RKO (cell line): ENCODE measurements at places on chromosomes 13 and 19.

DNA sequence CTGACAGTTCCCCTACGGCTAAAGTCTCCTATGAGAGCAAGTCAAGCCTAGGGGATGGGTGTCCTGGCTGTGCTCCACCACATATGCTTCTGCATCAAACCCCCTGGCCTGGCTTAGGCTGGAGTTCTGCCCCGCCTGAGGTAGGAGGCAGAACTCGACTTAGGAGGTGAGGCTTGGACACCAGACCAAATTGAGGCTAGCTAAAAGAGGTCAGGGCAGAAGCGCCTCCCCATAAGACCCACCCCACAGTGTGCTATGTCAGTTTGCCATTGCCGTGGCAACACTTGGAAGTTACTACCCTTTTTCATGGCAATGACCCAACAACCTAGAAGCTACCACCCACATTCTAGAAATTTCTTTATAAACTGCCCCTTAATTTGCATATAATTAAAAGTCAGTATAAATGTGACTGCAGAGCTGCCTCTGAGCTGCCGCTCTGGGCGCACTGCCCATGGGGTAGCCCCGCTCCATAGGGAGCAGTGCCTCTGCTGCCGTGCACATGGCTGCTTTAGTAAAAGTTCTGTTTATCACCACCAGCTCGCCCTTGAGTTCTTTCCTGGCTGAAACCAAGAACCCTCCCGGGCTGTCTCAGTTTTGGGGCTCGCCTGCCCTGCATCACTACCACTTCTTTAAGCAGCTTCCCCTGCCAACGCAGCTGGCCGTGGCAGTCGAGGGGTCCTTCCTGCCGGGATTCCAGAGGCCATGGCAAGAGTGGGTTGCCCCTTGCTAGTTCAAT is 20.2 kb downstream of the AP1M1 start:
- no peak for DNase-seq

DNA sequence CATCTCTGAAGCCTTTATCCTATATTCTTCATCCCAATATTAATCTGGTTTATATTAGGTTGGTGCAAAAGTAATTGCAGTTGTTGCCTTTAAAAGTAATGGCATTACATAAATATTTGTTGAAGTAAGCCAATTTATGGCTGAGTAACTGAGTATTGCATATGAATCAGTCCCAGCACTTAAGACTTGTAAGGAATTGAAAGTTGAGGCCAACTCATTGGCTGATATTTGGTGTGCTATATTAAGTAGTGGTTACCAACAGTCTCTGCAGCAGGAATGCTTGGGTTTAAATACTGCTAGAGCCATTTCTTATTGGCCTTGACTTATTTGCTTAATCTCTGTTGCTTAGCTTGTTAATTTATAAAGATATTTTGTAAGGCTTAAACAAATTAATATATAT is 460.7 kb downstream of the GPC6 start:
- no peak for DNase-seq

- DNase-seq = no peak
Measured at GRCh38 chr19:40246292-40247073, 20.0 kb upstream of the CCNP start.

DNA sequence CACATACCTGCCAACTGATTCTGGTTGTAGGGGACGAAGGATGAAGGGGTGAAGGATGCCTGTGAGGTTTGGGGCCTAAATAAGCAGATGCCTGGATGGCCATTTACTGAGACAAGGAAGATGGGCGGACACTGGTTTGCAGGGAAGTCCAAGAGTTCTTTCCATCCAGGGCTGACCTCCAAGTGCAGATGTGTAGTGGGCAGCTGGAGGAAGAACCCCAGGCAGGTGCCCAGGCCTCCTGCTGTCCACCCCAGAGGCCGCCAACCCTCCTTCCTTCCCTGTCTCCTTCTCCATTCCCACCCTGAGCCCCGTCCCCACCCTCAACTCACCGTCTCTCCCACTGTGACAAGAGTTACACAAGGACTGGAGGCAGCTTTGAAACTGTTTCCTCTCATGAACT is 171.5 kb downstream of the KATNAL1 start:
- DNase-seq = no peak

GRCh38 chr13:95002126-95002525 is 289.8 kb upstream of the SOX21 start:
- no peak for DNase-seq

GRCh38 chr13:82374719-82375118 is 1507.6 kb downstream of the SLITRK1 start:
- DNase-seq = no peak

- DNase-seq = peak; percentile 42
Measured at GRCh38 chr13:32019612-32020233, 11.9 kb upstream of the FRY start.

DNA sequence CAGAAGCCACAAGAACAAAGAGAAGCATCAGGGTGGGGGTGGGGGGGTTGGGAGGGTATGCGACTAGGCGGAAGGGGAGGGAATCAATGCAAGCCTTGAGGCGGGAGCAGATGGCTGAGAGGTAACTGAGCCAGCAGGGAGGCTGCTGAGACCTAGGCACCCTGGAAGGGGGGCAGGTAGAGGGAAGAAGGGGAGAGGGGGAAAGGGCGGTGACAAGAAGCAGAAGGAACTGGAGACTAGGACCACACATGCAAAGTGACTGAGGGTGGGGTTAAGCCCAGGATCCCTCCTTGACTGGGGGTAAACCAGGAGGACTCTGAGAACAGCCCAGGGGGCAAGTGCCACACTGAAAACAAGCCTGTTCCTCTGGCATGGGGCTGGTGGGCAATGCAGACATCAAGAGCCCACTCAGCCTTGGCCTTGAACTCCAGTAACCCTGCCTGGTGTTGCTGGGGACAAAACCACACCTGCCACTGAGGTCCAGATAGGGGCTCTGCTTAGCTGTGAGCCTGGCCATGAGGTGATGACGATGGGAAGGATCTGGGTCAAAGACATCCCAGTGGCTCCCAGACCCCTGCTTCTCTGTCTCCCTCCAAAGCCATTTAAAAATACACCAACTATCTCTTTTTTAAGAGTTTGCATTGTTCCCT is 20.3 kb downstream of the OPA3 start:
- no peak for DNase-seq

DNA sequence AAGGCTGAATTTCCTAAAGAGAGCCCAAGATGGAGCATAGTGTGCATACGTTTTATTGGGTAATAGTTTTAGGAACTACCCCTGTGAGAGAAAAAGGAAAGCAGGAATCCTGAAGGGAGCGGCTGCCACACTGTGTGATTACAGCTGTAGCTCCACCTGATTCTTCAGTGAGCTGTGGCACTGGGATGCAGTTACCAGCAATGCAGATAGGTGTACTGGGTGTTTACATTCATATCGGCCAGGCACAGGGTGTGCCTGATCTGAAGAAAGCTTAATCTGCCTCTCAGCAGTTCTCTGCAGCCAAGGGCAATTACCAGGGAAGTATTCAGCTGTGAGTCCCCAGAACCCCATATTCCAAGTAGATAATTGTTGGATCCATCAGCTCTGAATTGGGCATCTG is 1541.8 kb downstream of the EFNB2 start:
- no peak for DNase-seq
